Immature natural killer cell (primary cell): ENCODE measurements at places on chromosomes 3 and 15.

DNA sequence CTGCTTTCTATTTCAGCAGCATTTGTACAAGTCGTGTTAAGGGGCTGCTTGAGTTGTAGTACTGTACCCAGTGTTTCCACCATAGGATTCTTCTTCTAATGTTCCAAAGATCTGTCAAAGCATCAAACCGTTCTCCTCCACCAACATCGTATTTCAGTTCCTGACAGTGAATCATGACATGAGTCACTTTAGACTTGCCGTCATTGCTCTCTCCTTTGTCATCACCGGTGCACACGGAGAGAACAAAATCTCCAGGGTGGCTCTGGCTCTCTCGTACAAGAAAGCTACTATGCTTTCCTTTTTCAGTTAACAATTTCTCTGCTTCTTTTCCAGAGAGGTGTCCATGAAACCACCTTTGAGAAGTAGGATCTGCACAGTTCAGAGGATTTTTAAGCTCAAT, 270.9 kb upstream of the CCDC54 start:
- DNase-seq = no peak

GRCh38 chr3:124802061-124802698, 71.9 kb downstream of the UMPS start:
- DNase-seq = no peak

DNA sequence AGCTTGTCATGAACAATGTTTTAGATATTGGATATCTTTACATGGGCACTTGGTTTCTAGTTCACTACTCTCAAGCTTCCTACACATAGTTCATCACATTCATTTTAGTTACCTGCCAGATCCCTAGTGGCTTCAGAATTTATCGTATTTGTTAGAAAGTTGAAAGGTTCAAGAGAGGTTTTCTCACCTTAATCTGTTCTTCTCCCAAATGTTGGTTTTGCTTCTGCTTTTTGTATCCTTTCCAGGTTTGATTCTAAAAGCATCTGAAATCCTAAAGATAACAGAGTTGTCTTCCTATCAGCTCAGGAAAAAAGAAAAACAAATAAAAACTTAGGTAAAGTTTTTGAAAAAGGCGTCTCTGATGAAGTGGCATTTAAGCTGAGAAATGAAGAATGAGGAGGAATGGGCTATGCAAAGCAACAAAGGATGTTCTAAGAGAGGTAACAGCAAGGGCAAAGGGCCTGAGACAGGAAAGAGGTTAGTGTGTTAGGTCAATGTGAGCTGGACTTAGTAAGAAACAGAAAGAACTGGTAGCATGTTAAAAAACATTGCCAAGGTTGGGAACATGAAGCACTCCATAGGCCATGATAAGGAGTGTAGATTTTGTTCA, 104.7 kb upstream of the CMC1 start:
- DNase-seq = no peak

- DNase-seq = no peak
Observed at GRCh38 chr3:58837856-58838255, 171.3 kb upstream of the FAM3D start.

GRCh38 chr15:85689729-85690128, 105.0 kb downstream of the KLHL25 start:
- peak; percentile 74 for DNase-seq

GRCh38 chr3:184459355-184459754, 79.5 kb downstream of the CHRD start:
- no peak for DNase-seq
